Osteoblast (primary cell): ENCODE measurements at places on chromosomes 2 and 18. TPM values are rescaled to one million over a fixed set of nuclear protein-coding genes. Genes with fewer than 3 reads are reported as not detected.

GRCh38 chr18:44969214-44969795 is 288.6 kb downstream of the SETBP1 start:
- no peak for DNase-seq

TMEM200C gene
- total RNA-seq: under 0.01 TPM in 2 replicates

PLGLB1 gene
- total RNA-seq: 1.8 and 2.9 TPM in 2 replicates

GRCh38 chr2:217886091-217886490 is 116.7 kb downstream of the TNS1 start:
- no peak for DNase-seq

DNA sequence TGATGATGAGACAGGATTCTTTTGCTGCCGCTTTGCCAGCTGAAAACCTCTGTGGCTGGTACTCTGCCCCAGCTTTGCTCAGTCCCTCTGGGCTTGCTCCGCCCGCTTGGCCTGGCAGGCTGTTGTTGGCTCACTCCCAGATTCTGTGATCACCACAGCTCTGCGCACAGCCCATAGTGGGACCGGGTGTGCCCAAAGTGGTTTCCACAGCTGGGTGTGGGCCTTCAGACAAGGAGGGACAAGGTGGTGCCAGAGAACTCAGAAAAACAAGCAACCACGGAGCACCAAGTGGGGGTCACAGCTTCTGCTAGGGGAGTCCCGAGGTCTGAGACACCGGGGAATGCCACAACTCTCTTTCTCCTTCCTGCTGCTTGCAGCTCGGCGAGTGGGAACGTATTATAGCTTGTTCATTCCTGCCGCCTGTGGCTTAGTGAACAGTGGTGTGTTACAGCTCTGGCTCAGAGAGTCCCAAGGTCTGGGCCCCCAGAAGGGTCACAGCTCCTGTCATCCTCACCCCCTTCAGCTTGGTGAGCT is 9.2 kb upstream of the KYNU start:
- DNase-seq: no peak

PLEKHH2 gene
- total RNA-seq: 18.8 and 19.2 TPM in 2 replicates

- DNase-seq: no peak
These were observed 18.6 kb upstream of the PKDCC start for GRCh38 chr2:42029171-42029570.

TCF23 gene
- total RNA-seq: not detected in 2 replicates

GRCh38 chr2:60456115-60456770 is 97.2 kb downstream of the BCL11A start:
- DNase-seq: no peak

- peak; percentile 62 for DNase-seq
These were observed 41.6 kb upstream of the PLB1 start for GRCh38 chr2:28454016-28454930.

TOGARAM2 gene
- total RNA-seq: under 0.01 and 0.72 TPM in 2 replicates

DNA sequence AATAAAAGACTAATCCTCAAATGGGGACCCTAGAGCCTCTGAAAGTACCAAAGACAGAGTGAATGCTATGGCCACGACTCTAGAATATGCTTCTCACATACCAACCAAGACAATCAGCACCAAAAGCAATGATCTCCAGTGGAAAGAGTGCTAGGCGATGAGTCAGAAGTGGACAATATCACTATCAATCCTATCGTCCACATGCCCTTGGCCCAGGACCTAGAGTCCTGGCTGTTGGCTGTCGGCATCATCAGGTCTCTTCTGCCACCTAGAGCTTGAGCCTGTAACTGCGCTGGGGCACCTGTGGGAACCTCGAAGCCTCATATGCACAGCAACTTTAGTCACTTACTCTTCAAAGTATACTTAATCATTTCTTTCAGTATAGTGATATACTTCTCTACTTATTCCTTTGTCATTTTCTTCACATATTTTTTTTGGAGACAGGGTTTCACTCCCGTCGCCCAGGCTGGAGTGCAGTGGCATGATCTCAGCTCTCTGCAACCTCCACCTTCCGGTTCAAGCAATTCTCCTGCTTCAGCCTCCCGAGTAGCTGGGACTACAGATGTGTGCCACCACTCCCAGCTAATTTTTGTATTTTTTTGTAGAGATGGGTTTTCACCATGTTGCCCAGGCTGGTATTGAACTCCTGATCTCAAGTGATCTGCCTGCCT is 29.7 kb downstream of the NOL10 start:
- peak; percentile 96 for DNase-seq

GRCh38 chr2:239081046-239081445 is 233.2 kb downstream of the TWIST2 start:
- no peak for DNase-seq

- DNase-seq: peak; percentile 90
These were observed 13.4 kb upstream of the NMI start for GRCh38 chr2:151302879-151303278.

DNA sequence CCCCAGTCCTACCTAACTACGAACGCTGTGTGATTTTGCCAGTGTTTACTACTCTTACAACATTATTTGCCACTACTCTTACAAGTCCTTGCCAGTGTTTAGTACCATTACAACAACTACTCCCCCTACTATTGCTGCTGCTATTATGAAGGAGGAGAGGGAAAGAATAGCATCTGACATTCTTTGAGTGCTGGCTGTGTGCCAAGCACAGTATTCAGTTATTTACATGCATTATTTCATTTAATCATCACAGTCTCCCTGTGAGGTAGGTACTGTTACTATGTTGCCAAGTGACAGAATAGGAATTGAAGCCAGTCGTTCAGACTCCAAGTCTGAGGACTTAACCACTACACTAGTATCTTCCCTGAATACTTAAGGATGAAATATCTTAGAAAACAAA is 185.9 kb upstream of the FOSL2 start:
- DNase-seq: no peak

DNA sequence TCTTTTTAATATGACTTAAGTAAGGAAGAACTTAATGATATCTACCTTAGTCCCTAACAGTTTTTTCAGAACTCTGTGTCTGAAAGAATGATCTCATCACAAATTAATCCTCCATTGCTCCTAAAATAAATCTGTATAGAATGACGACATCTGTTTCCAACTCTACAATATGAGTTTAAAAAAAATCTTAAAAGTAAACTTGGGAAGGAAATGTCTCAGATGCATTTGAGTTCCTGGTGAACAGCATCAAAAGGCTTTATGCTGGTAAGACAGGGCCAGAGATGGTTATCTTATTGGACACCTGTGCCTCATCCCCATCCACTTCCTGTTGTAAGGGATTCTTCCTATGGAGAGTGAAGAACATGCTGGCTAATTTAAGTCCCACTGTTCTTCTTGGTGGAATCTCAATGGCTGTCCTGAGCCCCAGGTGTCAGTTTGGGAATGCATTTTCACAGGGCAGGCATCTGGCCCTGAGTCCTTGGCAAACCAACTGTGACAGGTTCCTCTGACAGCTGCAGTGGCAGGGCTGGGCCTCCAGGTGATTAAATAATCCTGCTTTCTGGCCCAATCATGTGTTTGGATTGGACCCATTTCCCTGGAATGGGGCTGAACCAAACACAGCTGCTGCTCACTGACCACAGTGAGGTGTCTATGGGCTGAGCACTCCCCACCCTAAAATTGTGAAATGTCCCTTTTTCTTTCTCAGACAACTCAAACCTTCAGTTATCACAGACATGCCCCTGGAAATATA is 12.9 kb upstream of the NCKAP5 start:
- DNase-seq: no peak
